ENCODE measurements at places on chromosomes 3 and 15. TPM values are rescaled to one million over a fixed set of nuclear protein-coding genes. Genes with fewer than 3 reads are reported as not detected.

DNA sequence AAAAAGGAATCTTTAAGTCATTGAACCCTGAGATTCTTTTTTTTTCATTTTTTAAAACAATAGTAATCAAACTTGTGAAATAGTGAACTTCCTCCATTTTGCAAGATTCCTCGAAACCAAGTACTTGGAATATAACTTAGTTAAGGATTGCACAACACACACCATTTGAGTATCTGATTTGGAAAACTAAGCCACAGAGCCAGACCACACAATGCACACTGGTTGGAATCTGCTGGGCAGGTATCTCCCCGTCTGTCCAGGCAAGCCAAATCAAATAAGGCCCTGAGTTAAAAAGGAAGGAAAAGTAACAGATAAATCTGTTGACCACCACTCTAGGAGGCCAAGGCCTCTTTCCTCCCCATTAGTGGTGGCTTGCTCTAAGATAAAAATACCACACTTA, 177.5 kb upstream of the ICE2 start:
- peak; percentile 49 for DNase-seq

DNA sequence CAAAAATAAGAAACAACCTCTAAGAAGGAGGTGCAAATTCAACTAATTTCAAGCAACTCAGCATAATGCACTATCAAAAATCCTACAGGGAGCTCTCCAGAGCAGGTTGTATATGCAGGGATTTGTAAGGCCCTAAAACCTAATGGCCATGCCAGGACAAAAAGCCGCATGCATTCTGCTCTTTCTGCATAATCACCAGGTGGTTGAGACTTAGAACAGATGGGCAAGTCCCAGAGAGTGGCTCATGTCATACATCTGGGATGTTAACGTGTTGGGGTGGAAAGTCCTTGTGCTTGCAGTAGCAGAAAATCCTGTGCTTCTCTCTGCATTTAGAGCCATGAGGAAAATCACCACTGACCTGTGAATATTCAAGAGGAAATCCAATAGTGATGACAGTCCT, 1002.9 kb downstream of the AGBL1 start:
- no peak for DNase-seq

GRCh38 chr3:3134750-3135448, 8.2 kb downstream of the TRNT1 start:
- no peak for DNase-seq

GRCh38 chr3:7640787-7641186, 779.9 kb downstream of the GRM7 start:
- no peak for DNase-seq

DNA sequence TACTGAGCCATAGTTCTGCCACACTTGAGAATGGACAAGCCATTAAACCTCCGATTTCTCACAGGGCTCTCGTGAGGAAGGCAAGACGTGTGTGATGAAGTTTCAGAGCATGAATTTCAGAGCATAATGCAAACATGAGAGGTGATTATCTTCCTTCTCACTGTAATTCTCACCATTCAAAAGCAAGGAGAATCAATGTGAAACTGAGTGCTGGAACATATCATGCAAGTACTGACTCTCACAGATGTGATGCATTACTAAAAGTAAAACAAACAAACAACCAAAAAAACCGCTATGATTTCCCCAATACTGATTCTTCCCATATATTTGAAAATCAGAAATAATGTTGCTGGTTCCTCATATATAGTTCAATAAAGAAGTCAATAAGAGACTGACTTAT, 23.7 kb downstream of the P3H2 start:
- no peak for DNase-seq

DNA sequence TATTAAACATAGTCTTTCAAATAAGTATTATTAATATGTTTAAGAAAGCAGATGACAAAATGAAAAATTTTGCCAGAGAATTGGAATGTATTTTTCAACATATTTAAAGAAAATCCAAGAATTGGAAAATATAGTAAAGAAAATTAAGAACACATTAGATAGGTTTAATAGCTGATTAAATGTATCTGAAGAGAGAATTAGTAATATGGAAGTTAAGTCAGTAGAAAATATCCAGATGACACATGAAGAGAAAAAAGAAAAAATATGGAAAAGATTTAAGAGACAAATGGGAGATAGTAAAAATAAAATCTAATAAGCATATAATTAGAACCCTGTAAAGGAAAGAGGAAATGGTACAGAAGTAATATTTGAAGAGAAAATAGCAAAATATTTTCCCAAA, 18.0 kb upstream of the POMGNT2 start:
- DNase-seq, result no peak

Gene CMTM7
- total RNA-seq, result 3.6 TPM

Gene CIB2
- total RNA-seq, result 0.20 TPM

Gene FSIP1
- not detected for total RNA-seq

Gene TRH
- not detected for total RNA-seq

All from left lobe of liver (tissue), 2 donors.